ENCODE measurements at places on chromosomes 2 and 18.

GRCh38 chr2:191635333-191636234, 42.4 kb upstream of the NABP1 start:
- ATAC-seq, result peak; percentile 66

DNA sequence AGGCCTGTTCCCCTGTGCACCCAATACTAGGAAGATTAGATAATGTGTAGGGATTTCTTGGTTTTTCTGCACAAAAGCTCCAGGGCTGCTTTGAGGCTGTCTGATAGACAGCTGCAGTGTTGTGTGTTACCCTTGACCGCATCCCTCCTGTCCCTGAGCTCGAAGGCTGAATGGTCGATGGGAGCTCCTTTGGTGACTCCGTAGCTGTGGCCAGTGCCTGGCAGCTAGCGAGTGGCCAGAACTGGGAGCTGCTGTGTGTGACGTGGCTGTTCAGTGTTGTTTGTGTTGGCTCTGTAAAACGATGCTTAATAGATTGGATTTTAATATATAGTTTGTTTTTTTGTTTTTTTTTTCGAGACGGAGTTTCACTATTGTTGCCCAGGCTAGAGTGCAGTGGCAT, 170.0 kb downstream of the AGAP1 start:
- ATAC-seq, result no peak

- no peak for ATAC-seq
These were observed 27.2 kb upstream of the COBLL1 start for GRCh38 chr2:164868563-164869419.

- ATAC-seq, result no peak
These were observed 229.0 kb downstream of the MGAT5 start for GRCh38 chr2:134482766-134483340.

- peak; percentile 37 for ATAC-seq
These were observed 179.8 kb downstream of the NEDD4L start for GRCh38 chr18:58223717-58224424.

DNA sequence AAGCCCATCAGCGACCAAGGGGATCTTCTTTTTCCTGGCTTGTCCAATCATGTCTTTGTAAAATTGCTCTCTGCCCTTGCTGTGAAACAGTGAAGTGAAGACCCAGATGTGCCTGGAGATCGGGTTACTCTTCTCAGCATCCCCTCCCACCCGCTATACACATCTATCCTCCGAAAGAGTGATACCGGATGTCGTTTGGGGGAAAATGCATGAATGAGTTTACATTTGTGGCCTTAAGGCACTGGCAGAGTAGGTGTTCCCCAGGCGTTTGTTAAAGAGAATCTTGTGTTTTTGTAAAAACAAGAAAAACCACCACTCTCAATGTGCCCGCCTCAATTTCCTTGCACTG, 528.3 kb downstream of the CMPK2 start:
- ATAC-seq, result no peak

DNA sequence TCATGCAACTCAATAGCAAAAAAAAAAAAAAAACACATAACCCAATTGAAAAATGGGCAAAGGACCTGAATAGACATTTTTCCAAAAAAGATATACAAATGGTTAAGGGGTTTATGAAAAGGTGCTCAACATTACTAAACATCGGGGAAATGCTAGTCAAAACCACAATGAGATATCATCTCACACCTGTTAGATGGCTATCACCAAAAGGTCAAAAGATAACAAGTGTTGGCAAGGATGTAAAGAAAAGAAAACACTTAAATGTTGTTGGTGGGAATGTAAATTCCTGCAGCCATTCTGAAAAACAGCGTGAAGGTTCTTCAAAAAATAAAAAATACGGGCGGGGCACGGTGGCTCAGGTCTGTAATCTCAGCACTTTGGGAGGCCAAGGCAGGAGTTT, 112.4 kb upstream of the CAB39 start:
- ATAC-seq, result no peak

DNA sequence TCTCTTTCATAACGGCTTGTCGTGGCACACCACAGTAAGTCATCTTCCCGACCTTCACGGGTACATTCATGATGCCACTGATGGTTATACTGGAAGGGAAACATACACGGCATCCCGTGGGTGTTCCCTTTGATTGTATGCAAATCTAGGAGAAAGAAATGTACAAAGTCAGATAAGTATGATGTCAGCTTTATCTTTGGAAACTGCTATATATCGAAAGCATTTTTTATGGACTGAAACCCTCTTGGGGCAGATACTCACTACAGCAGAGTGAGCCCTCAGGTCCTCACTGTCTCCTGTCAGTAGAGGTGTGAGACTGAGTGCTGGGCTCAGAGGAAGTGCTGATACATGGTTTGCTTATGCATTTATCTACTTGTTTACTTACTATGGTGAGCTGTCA, 20.4 kb downstream of the PLA2R1 start:
- no peak for ATAC-seq

DNA sequence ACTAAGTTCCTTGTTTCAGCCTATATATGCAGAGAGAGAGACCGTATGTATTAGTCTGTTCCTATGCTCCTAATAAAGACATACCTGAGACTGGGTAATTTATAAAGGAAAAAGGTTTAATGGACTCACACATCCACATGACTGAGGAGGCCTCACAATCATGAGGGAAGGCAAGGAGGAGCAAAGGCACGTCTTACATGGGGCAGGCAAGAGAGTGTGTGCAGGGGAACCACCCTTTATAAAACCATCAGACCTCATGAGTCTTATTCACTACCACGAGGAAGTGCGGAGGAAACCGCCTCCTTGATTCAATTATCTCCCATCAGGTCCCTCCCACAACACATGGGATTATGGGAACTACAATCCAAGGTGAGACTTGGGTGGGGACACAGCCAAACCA, 73.8 kb downstream of the TMEM18 start:
- no peak for ATAC-seq

DNA sequence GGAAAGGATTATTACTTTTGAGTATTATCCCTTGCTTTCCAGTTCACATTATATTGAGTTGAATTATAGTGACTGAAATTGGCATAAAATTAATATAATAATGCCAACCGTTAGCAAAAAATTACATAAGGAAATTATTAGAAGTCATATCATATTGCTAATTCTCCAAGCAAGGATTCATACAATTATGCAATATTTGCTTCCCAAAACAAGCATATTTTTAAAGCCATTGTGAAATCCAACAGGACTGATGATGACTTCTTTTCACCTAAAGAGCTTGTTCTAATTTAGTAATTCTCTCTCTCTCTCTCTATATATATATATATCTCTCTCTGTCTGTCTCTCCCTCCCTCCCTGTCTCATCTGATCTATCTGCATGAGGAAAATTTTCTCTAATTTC, 283.5 kb downstream of the DSEL start:
- ATAC-seq, result no peak

GRCh38 chr2:44948565-44949328, 7.2 kb downstream of the SIX3 start:
- no peak for ATAC-seq

Measured in stimulated activated memory B cell treated with anti-CD40 and anti-IgM and Interleukin-4, amounts not matched to agents 10 μg/mL and 1 μg/mL and 100 μg/mL, for 72 hours (primary cell).